Esophagus mucosa (tissue), 1 donor: ENCODE measurements at places on chromosomes 1 and 21. TPM values are rescaled to one million over a fixed set of nuclear protein-coding genes. Genes with fewer than 3 reads are reported as not detected.

GRCh38 chr1:51417496-51418383, 87.4 kb upstream of the TTC39A start:
- ATAC-seq: no peak

DNA sequence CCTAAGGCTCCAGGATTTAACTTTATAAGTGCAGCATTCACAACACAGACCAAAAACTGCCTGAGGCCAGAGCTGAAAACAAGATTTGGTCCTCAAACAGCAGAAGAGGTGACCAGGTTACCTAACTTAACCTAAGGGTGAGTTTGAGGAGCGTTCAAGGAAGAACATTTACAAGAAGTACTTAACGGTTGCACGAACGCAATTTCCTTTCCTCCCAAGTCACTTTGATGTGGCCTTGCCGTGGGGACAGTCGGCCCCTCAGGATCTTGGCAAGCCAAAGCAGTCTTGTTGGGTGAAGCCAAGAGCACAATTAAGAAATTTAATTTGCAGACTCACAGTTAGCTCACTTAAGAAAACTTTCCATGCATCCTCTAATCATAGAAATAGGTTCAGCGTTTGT, 202.6 kb upstream of the COA6 start:
- ATAC-seq: no peak

DNA sequence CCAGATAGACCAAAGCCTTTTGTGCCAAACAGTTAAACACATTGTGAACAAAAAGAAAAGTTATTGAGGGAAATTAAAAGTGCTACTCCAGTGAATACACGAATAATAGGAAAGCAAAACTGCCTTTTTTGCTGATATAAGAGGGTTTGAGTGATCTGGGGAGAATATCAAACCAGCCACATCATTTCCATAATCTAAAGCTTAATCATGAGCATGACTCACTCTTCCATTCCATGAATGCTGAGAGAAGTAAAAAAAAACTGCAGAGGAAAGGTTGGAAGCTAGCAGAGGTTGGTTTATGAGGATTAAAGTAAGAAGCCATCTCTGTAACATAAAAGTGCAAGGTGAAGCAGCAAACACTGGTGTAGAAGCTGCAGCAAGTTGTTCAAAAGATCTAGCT, 350.6 kb upstream of the NCAM2 start:
- no peak for ATAC-seq

- ATAC-seq: peak; percentile 69
Observed at GRCh38 chr1:162019006-162019405, 4.7 kb downstream of the OLFML2B start.

GRCh38 chr1:94745742-94746141, 74.4 kb upstream of the SLC44A3 start:
- ATAC-seq: no peak

- ATAC-seq: no peak
Observed at GRCh38 chr1:40743860-40744259, 39.7 kb upstream of the KCNQ4 start.

- ATAC-seq: peak; percentile 8
Observed at GRCh38 chr21:42061195-42061985, 9.7 kb upstream of the UMODL1 start.

- no peak for ATAC-seq
Observed at GRCh38 chr1:92168657-92169056, 49.1 kb upstream of the C1orf146 start.

GRCh38 chr1:206013026-206013795, 10.0 kb upstream of the RAB7B start:
- no peak for ATAC-seq

DNA sequence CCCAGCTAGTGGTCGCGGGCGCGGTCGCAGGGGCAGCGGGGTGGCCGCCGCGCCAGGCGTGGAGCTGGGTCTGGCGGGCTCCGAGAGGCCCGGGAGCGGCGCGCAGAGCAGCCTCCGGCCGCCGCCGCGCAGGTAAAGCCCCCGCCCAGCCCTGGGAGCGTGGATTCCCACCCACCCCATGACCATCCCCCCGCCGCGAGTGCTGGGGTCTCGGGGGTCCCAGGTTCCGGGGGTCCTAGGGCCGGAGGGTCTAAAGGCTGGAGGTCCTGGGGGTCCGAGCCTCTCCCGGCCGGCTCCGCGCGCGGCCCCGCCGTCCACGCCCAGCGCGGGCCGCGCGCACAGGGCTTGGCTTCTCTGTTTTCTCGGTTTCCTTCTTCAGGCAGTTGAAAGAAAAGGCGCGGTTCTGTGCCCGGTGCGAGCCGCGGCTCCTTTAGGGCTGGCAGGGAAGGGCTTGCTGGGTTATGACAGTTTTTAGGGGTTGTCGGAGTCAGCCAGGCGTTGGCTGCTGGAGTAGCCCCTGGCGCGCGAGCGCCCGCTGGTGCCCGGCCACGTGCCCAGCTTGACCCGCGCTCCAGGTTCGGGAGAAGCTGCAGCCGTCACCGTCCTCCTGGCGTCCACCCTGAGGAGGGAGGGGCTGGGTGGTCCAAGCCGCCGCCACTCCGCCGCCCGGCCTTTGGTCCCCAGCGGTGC, 359 bp downstream of the LRRC3 start:
- ATAC-seq: peak; percentile 43

DNA sequence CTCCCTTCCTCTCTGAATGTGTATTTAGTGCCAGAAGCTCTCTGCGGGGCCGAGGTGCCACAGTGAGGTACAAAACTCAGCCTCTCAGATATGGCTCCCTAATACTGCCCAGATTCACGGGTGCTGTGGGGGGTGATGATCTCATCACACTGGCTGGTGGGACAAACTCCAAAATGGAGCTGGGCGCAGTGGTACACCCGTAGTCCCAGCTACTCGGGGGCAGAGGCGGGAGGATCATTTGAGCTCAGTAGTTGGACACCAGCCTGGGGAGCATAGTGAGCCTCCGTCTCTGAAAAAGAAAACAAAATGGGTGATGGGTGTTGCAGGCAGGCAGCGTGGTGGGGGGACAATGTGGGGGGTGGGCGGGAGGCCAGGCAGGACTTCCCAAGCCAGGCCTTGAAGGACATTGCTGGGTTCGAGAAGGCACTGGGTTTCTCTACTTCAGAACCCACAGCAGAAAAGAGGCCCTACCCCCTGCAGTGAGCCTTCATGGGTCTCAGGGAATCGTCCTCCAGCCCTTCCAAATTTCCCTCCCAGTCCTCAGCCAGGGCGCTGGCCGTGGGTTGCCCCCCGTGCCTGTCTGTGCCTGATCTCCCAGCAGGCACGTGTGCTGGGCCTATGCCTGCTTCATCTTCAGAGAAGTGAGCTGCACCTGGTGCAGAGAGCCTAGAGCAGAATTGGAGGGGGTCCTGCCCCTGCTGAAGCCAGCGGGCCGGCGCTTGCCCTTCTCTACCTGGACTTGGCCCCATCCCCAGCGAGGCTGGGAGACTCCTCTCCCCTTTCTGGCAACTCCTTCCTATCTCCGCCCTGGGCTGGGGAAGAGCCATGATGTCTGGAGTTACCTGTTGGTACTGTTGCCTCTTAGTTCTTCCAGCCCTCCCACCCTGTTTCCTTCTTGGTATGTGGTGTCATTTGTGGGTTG, 14.0 kb downstream of the H6PD start:
- peak; percentile 2 for ATAC-seq

DNA sequence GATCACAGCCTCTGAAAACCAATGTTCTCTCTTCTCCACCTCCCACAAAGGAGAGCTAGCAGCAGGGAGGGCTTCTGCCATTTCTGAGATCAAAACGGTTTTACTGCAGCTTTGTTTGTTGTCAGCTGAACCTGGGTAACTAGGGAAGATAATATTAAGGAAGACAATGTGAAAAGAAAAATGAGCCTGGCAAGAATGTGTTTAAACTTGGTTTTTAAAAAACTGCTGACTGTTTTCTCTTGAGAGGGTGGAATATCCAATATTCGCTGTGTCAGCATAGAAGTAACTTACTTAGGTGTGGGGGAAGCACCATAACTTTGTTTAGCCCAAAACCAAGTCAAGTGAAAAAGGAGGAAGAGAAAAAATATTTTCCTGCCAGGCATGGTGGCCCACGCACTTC, 35.8 kb upstream of the TDRD10 start:
- no peak for ATAC-seq

GRCh38 chr1:217140041-217140901, 417.0 kb upstream of the ESRRG start:
- ATAC-seq: no peak

DNA sequence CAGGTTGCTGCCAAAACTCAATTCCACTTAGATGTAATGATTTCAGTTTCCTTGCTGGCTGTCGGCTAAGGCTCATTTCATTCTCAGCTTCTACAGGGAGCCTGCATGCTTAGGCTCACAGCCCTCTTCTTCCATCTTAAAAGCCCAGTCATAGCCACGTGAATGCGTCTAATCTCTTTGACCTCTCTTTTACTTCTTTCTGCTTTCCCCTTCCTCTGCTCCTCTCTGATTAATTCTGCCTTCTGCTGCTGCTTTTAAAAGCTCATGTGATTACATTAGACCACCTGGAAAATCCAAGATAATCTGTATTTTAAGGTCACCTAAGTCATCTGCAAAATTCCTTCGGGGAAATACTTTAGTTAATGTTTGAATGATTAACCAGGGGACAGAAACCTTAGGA, 812.8 kb upstream of the BRINP3 start:
- no peak for ATAC-seq

- no peak for ATAC-seq
Observed at GRCh38 chr1:64440183-64440826, 29.6 kb upstream of the CACHD1 start.

DNA sequence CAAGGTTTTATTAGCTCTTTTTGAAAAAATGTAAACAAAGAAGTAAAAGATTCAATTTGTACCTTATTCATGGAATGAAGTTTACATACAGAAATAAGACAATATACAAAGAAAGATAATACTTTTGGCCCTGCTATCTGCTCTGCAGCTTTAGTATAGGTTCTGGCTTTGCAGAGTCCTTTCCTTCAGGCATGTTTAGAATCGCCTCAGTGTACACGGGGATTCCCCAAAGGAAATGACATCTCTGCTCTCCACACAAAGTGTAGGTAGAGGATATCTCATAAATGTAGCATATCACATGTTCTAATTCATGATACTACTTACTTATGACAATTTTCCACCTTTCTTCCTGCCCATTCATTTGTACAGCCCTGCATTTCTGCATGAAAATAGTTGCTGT, 222.6 kb upstream of the DPYD start:
- ATAC-seq: no peak

GRCh38 chr1:116376729-116377086, 3.7 kb downstream of the ATP1A1 start:
- no peak for ATAC-seq

GRCh38 chr1:184291701-184292100, 95.1 kb upstream of the C1orf21 start:
- ATAC-seq: no peak

- ATAC-seq: peak; percentile 31
Observed at GRCh38 chr1:97145321-97145956, 423.9 kb downstream of the PTBP2 start.

DNA sequence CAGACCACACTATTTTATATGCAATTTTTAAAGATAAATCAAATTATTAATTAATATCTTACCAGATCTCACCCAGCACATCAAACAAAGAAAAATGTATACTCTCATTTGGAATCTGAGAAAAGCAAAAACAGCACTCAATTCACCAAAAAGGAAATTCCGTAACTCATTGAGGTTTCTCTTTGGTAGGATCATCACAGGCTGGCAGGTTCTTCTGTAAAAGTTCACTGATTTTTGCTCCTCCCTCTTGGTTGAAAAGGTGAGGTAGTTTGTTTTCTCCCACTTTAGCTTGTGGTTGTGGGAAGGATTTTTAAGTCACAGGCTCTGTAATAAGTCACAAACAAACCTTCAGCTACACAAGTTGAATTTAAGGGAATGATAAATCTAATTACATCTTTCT, at the start of gene LIPI:
Gene LIPI (minus strand): TSS at position 218 of the 400 bp plus-strand sequence. CDS start 110 bp downstream, at position 108.
- ATAC-seq: no peak

DNA sequence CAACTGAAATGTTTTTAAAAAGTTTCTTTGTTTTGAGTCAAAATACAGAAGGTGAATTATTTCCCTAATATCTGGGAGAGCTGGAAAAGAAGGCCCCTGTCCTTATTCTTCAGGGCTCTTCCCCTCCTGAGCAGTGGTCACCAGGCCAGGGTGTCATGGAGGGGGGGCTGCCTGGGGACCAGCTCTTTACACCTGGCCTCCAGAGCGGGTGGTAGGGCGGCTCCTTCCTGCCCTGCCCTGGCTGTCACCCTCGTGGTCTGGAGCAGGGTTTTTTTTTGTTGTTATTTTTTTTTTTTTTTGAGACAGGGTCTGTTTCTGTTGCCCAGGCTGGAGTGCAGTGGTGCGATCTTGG, 6.6 kb downstream of the SKI start:
- peak; percentile 11 for ATAC-seq

GRCh38 chr1:219130366-219130935, 43.2 kb upstream of the LYPLAL1 start:
- ATAC-seq: no peak

- ATAC-seq: no peak
Observed at GRCh38 chr1:209869291-209870149, 41.7 kb downstream of the UTP25 start.

GRCh38 chr1:43004587-43005459, 46.2 kb upstream of the SLC2A1 start:
- ATAC-seq: no peak

GRCh38 chr1:53557830-53558738, 98.9 kb downstream of the DMRTB1 start:
- ATAC-seq: no peak

DNA sequence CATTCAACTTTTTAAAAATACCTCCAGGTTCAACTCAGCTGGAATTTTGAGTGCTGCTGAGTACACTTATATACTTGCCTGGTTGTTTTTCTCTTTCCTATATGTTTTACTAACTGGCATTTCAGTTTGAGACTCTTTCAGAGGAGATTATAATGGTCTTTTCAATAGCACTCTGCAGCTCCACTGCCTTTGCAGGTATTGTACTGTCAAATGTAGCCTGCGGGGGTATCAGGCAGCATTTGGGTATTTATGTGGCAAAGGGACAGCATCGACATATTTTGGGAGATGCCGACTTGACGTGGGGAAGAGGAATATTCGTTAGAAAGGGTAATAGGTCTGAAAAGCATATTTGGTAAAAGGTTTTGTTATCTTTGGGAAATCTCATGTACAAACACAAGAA, 11.1 kb upstream of the TGFBR3 start:
- no peak for ATAC-seq

- peak; percentile 44 for ATAC-seq
Observed at GRCh38 chr1:6599141-6599975, 3.3 kb downstream of the KLHL21 start.

- ATAC-seq: peak; percentile 12
Observed at GRCh38 chr1:204837440-204838084, 33.1 kb upstream of the NFASC start.

DNA sequence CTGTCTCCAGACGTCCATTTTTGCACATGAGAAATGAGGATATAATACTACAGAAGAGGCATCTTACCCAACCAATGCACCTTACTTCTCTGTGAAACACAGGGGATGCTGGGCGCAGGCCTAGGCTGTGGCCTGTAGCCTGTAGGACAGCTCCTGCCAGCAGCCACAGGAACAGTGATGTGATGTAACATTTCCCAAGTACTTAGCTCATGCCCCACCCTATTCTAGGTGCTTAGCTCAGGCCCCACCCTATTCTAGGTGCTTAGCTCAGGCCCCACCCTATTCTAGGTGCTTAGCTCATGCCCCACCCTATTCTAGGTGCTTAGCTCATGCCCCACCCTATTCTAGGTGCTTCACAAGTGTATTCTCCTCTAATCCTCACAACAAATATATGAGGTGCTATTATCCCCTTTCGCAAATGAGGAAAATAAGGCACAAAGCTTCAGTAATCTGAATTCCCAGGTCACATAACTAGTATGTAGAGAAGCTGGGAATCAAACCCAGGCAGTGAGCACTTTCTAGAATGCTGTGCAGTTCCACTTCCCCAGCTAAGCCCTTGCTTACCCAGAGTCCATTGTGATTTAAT, 4.6 kb upstream of the NAXE start:
- peak; percentile 84 for ATAC-seq

Gene MATN1
- total RNA-seq: not detected

Gene MPL
- 0.48 TPM for total RNA-seq

Gene CATSPERE
- total RNA-seq: 0.64 TPM

Gene TRIM67
- not detected for total RNA-seq

Gene CD84
- 1.2 TPM for total RNA-seq

Gene ITSN1
- total RNA-seq: 9.8 TPM
